SHP77 (cell line): ENCODE measurements at places on chromosomes 5 and 9.

DNA sequence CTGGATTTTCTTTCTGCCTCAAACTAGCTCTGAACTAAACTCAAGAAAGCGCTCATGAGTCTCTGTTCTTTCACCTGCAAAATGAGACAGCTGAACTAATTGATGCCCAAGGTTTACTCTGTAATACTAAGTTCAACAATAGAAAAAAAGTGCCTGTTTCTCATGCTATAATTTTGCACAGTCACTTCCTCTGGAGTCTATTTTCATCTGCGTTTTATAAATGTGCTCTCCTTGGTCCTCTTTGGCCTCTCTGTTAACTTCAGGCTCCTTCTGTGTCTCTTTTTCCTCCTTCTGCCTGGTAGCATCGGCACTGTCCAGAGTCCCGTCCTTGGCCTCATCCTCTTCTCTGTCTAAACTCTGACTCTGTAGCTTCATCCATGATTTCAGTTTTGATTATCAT is 311.9 kb upstream of the TLE4 start:
- DNase-seq: no peak

GRCh38 chr5:175325681-175326080 is 118.3 kb downstream of the DRD1 start:
- no peak for DNase-seq

GRCh38 chr5:179530069-179530998 is 20.0 kb upstream of the RUFY1 start:
- no peak for DNase-seq

DNA sequence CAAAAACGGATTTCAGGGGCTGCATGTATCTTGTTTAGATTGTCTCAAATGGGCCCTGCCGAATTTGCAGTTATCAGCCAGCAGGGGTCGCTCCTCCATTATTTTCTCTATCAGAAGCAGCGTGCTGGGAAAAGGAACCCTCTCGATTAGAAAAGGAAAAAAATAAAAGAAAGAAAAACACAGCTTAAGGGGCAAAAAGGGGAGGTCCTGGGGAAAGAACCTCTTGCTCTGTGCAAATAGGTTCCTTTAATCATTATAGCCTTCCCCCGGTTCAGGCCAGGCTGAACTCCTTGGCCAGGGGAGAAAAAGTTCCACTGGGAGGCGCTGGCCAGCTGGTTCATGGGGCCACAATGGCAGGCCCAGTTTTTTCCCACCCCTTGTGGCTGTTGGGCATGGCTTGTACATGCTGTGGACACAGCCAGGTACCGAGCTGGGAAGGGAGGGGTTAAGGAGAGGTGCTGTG is 25.0 kb upstream of the CAPSL start:
- peak; percentile 2 for DNase-seq

DNA sequence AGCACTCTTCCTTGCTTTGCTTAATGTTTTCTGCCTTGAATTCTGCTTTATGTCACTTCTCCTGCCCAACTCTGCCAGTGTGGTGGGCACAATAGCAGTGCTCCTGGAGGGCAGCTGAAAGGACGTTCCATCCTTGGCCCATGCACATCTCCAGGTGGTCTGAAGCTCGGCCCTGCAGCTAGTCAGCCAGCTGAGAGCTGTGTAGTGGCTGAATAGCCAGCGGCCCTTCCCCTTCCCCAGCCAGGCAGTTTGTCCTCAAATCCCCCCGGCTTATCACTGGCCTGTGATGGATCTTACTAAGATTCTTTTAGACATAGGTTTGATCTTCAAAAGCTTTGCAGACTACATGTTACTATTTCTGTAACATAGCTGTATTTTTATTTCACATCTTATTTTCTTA is 42.7 kb upstream of the ANGPTL2 start:
- peak; percentile 16 for DNase-seq

DNA sequence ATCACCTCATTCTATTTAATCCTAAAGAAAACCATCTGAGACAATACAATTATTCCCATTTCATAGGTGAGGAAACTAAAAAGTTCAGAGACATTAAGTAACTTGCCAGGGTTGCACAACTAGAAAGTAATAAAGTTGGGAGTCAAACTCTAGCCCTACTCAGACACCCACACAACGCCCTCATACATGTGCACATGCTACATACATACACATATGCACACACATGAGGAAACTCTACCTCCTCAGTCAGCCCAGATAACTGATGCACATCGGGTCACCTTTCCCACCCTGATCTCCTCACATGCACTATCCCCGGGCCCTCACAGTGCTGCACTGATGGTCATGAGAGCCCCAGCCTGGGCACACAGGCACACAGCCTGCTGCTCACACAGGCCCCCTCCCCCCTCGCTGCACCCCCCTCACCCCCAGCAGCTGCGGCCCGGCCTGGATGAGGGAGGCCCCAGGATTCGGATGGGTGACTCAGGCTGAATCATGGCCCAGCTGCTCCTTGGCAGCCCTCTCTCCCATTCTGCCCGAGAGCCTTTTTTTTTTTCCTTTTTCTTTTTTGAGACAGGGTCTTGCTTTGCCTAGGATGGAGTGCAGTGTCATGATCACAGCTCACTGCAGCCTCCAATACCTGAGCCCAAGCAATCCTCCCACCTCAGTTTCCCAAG is 5.0 kb upstream of the GPRIN1 start:
- no peak for DNase-seq

GRCh38 chr5:41695920-41696582 is 174.2 kb downstream of the OXCT1 start:
- peak; percentile 14 for DNase-seq

DNA sequence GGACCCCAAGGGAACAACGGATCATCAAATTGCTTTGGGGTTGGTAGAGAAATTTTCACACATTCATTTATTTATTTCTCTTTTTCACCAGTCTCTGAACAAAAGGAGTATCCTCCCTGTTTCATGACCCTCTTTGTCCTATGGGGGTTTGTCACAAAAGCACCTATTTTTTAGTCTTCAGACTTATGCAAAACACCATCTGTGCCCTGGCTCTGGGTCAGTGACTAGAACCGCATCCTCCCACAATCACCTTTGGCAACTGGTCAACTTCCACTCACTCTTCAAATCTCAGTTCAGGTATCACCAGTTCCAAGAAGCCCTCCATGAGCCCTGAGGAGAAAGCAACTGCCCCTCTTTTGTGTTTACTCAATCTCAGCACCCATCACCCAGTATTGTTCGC is 395.7 kb downstream of the CDK5RAP2 start:
- DNase-seq: no peak

DNA sequence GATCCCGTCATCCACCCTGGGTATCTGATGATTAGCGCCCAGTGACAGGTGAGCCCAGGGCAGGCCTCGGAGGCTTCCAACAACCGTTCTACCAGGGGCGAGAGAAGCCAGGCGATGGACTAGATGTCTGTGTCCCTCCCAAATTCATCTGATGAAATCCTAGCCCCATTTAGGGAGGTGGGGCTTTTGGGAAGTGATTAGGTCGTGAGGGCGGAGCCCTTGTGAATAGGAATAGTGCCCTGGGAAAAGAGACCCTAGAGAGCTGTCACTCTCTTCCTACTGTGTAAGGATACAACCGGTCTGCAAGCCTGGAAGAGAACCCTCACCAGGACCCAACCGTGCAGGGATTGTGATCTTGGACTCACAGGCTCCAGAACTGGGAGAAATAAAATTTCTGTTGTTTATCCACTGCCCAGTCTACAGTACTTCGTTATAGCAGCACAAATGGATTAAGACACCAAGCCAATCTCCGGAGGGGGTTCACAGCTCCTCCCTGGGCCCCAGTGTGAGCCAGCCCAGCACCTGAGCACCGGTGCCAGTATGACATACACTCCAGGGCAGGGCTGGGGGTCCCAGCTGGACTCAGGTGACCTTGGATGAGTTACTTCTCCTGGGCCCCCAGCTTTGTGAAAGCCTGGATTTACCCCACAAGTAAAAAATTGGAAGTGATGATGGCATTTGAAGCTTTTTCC is 162.2 kb downstream of the DAB2IP start:
- DNase-seq: no peak

- peak; percentile 97 for DNase-seq
Observed at GRCh38 chr5:103674251-103674650, 111.7 kb upstream of the NUDT12 start.

GRCh38 chr5:16700081-16700480 is 83.3 kb upstream of the RETREG1 start:
- DNase-seq: no peak

DNA sequence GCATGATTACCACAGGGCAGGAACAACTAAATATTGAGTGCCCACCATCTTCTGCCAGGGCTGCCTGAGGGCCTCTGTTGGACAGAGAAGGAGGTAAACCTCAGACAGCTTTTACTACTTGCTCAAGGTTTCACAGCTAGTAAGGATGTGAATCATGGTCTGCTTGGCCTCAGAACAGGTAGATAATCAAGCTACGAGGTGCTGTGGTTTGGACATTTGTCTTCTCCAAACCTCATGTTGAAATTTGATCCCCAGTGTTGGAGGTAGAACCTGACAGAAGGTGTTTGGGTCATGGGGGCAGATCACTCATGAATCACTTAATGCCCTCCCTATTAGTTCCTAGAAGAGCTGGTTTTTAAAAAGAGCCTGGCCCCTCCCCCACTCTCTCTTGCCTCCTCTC is 541.2 kb upstream of the TRPC7 start:
- no peak for DNase-seq

DNA sequence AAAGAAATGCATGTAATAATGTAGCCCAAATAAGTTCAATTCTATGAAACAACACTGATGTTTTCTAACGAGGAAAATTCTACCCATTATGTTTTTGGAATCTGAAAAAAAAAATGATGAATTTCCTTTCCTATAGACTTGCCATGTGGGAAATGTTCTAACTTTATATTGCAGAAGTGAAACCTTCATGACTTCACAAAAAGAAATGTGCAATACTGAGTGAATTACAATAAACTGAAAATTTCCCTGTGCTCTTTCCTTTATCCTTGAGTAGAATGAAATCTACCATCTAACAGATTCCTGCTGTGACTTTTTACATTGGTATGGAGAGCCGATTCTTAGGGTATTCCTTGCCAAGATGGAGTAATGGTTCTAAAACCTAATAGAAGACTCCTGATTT is 1622.5 kb downstream of the MAT2B start:
- DNase-seq: no peak

DNA sequence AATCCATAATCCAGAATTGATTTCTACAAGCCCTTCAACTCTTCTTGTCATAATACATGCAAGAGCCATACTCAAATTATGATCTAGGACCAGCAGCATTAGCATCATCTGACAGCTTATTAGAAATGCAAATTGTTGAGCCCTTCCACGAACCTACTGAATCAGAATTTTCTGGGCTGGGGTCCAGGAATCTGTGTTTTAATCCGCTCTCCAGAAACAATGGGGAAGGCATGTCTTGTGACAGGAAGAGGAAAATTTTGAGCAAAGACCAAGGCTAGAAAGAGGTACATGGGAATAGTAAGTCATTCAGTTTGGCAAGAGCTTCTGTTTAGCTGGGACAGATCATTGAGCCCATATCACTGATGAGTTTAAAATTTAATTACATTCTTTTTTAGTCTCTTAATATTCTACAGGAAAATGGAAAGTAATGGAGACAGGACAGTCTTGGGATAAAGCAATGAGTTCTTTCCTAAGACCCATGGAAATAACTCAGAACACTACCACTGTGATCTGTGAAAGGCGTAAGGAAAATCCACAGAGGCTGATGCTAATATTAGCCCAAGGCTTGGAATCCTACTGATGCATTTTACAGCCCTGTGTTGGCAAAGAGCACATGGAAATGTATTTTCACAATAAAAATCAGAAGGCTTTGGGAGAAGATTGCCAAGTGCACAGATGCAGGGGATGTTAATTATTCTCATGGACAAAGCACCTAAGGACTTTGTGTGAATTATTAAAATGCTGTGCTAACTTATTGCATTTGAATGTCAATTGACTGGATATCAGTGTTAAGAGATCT is 73.7 kb upstream of the STK32A start:
- no peak for DNase-seq

GRCh38 chr9:81002242-81002641 is 687.1 kb downstream of the TLE1 start:
- DNase-seq: no peak

DNA sequence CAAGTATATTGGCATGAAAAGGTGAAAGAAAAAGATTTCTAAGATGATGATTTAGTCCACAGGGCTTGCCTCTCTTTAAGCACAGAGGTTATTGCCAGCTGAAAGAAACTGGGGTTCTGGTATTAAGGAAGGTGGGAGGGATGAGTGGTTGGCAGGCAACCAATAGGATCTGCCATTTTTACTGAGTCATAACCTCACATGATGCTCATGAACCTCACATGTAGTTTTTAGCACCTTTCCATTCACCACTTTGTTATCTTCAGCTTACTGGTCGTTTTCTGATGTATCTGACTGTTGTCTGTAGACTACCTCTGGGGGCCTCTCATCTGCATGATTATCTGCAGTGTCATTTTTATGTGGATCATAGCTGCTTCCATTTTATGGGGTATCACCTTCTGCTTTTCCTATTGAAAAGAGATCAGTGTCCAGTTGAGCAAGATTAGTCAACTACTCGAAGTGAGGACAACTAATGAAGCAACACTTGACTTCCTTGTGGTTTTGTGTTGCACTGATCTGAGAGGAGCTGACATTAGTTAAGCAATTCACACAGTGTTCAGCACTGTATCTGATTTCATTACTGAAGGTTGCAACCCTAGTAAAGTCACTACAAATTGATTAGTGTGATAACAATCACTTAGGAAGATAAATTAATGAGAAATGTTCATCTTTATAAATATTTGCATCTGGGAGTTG is 186.3 kb downstream of the SGCD start:
- DNase-seq: no peak

- peak; percentile 16 for DNase-seq
Observed at GRCh38 chr9:109779711-109780452, at the start of gene PALM2AKAP2. PALM2AKAP2 (plus strand) TSS chr9:109780198; CDS start chr9:109780489, 291 bp downstream.

- peak; percentile 90 for DNase-seq
Observed at GRCh38 chr5:65624025-65624570, at the start of gene TRIM23. TRIM23 (minus strand) TSS chr5:65624333; CDS start chr5:65624274, 59 bp downstream.

- DNase-seq: no peak
Observed at GRCh38 chr5:168667301-168667840, 88.2 kb upstream of the PANK3 start.

GRCh38 chr9:136644343-136644592 is 18.4 kb upstream of the EGFL7 start:
- DNase-seq: no peak

- no peak for DNase-seq
Observed at GRCh38 chr5:63961598-63962161, 565 bp downstream of the HTR1A start.

DNA sequence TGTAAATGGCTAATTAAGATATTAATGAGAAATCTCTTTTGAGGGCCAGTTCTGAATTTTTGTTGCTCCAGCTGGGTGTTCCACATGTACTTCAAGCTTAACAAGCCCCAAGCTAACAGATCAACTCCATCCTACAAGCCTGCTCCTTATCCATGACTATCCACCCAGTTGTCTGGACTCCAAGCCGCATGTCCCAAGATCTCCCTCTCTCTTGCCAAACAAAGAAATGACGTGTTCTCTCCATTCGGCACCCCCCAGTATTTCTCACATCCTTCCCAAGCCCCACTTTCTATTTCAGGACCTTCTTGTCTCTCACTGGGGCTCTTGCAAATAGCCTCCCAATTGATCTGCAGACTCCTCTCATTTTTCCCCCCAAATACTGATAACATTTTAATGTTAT is 15.8 kb upstream of the PTPN3 start:
- no peak for DNase-seq

DNA sequence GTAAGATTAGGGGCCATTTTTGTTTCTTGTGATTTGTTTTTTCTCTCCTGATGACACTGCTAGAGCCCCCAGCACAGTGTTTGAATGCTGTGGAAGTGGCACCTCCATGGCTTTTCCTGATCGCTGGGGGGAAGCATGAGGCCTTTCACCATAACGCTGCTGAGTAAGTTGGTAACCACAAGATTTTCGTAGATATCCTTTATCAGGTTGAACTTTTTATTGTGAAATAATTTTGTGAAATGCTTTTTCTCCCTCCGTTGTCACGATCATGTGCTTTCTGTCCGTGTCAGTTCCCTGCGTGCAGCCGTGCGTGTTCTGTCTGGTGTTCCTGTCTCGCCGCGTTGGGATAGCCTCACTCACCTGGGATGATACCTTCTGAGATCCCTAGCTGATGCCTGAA is 59.4 kb downstream of the EHMT1 start:
- DNase-seq: no peak
